AG10803 (cell line): ENCODE measurements at places on chromosomes 13 and 19.
A peak's percentile ranks its signal among the peaks of the same experiment; 100 is the strongest.

DNA sequence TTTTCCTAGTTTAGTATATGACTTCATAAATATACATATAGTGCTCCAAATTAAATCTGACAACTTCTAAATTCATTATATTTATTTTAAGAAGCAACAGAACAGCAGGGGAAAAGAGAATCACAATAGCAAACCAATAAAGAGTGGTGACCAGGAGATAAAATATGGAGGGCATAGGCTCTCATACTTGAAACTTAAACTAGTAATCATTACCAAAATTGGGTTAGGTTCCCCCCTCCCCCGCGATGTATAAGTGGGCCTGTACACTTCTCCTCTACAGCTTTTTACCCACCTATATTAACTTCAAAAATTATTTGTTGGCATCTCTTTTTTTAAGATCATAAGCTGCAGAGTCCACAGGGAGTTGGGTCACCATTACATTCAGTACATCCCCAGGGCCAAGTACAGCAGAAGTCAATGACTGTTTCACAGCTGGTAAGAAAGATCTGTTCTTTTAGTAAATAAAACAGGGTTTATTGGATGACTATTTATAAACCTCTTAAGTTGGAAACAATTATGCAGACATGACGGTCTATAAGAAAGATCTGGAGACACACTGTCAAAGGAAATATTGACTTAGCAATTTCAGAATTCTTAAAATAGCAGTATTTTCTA, 29.4 kb downstream of the KLF12 start:
- no peak for DNase-seq

DNA sequence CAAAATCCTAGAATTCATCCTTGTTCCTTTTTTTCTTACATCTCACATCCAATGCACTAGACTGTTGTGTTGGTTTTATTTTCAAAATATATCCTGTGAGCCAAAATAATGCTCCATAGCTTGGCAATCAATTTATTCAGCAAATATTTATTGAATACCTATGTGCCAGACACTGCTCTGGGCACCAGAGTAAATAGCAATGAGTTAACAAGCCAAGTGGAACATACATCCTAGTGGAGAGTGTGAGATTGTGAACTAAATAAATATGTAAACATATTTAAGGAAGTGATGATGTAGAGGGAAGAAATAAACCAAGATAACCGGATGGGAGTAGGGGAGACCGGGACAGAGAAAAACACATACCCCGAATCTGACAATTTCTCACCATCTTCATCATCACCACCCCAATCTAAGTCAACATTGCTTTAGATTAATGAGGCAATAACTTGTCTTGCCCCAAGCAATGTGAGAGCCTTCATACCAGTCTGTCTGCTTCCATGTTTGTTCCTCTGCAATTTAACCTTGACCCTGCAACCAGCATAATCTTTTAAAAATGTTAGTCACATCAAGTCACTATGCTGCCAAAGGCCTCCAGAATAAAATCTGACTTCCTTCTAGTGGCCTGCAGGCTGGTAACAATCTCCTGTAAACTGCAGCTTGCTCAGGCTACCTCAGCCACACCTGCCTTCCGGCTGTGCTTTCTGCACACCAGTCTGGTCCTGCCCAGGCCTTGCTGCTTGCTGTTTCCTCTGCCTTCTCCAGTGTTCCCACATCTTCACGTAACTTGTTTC, 199.2 kb downstream of the DLEU7 start:
- DNase-seq = no peak

- DNase-seq = no peak
Measured at GRCh38 chr13:94968040-94968756, 255.9 kb upstream of the SOX21 start.

DNA sequence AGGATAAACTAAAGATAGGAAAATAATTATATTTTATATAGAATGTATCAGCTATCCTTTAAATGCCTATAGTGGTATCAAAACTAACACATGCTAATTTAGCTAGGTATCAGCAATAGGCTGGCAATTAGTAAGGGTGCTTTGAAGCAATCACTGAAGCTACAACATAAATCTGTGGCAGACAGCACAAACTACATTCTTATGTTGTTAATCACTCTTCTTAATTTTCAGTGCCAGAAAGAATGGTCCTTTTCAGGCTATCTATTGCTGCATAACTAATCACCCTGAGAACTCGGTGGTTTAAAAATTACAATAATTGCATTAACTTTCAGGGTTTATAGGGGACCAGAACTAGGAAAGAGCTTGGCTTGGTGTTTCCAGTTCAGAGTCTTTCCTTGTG, 963.1 kb downstream of the EFNB2 start:
- no peak for DNase-seq

- peak; percentile 100 for DNase-seq
Measured at GRCh38 chr19:19385131-19385895, 20.2 kb upstream of the GATAD2A start.
